ENCODE measurements at places on chromosomes 3 and 15. TPM values are rescaled to one million over a fixed set of nuclear protein-coding genes. Genes with fewer than 3 reads are reported as not detected.

Gene INSYN1
- total RNA-seq: 17.3 TPM

Gene ALDH1L1
- 57.3 TPM for total RNA-seq

GRCh38 chr3:85180-85579 lies 111.4 kb upstream of the CHL1 start:
- no peaks in the 10 kb centered on the region for H3K36me3 ChIP-seq
- H3K27me3 ChIP-seq: no peaks in the 10 kb centered on the region

Gene COL8A1
- total RNA-seq: 8.1 TPM

- no peaks in the 10 kb centered on the region for H3K27me3 ChIP-seq
- no peaks in the 10 kb centered on the region for H3K36me3 ChIP-seq
- no peak overlapping the region for H3K27ac ChIP-seq
- H3K4me3 ChIP-seq: no peak overlapping the region
- no peaks in the 10 kb centered on the region for H3K4me1 ChIP-seq
Measured at GRCh38 chr3:23600167-23600871, 205.4 kb upstream of the UBE2E1 start.

DNA sequence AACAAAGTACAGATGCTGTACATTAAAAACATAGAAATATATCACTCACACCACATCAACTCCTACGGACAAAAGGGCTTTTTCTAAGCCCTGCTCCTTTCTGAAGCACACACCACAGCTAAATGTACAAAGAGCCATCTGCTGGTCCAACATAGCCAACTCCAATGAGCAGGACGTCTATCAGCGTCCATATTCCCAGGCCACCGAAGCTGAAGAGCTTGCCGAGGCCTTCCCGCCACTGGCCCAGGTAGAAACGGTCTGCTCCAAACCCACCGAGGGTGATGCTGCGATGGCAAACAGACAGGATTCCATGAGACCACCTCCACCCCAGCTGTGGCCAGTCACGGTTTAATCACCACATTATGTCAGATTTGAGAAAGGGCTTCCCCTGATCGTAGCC lies 9.8 kb downstream of the TM2D3 start:
- no peaks in the 10 kb centered on the region for H3K4me1 ChIP-seq
- no peaks in the 10 kb centered on the region for H3K27me3 ChIP-seq
- DNase-seq: no peak
- no peak overlapping the region for H3K4me3 ChIP-seq

Measured in prostate gland (tissue), 2 donors.